DMS153 (cell line): ENCODE measurements at places on chromosomes 6 and 20.

- no peak for DNase-seq
Observed at GRCh38 chr6:122476131-122476530, 4.5 kb upstream of the SERINC1 start.

- no peak for DNase-seq
Observed at GRCh38 chr6:150176152-150176551, 33.3 kb downstream of the PPP1R14C start.

GRCh38 chr20:32439132-32439829, 81.2 kb downstream of the ASXL1 start:
- DNase-seq = no peak

DNA sequence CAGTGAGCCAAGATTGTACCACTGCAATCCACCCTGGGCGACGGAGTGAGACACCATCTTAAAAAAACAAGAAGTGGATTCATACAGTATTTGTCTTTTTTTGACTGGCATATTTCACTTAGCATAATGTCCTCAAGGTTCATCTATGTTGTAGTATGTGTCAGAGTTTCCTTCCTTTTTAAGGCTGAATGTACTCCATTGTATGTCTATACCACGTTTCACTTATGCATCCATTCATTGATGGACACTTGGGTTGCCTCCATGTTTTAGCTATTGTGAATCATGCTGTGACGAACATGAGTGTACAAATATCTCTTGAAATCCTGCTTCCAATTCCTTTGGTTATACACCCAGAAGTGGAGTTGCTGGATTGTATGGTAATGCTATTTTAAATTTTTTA, 28.9 kb upstream of the FAM83D start:
- DNase-seq = no peak

DNA sequence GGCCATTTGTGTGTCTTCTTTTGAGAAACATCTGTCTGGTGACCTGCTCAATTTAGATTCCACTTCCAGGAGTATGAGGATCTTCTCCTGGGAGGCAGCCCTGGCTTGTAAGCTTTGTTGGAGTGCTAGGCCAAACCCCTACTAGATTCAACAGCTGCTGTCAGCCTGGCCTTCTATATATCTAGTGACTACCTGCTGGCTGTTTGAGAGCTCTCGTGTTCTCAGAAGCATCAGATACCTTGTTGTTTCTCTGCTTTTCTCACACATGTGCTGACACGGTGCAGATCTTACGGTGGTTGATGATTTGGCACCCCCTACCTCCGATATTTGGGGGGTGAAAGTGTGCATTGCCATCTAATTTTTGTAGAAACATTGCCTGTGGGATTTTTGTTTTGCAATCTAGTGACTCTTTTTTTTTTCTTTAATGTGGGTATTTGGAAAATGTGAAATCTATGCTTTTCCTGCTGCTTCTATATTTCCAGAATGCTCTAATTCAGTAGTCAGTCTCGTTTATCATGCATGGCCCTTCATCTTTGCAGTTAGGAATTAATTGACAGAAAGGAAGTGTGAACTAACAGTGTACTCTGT, 4.7 kb downstream of the CCN2 start:
- no peak for DNase-seq

GRCh38 chr6:125888989-125889656, 67.4 kb upstream of the HINT3 start:
- no peak for DNase-seq

DNA sequence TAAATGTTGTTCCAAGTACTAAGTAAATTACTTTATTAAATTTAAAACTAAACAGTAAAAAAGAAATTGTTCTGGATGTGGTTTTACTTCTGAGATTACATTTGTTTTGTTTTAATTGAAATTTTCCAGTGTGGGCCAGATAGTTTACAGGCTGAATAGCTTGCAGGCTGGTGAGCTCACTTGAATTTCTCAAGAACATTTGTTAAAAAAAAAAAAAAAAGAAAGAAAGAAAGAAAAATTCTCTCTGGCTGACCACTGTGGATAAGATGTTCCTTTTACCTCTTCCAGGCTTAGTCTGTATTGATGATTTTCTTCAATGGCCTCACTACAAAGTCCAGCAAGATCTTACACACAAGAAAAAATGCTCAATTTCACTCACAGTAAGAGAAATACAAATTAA, 85.4 kb downstream of the PLCG1 start:
- no peak for DNase-seq

GRCh38 chr20:41475503-41475902, 108.9 kb upstream of the EMILIN3 start:
- no peak for DNase-seq

DNA sequence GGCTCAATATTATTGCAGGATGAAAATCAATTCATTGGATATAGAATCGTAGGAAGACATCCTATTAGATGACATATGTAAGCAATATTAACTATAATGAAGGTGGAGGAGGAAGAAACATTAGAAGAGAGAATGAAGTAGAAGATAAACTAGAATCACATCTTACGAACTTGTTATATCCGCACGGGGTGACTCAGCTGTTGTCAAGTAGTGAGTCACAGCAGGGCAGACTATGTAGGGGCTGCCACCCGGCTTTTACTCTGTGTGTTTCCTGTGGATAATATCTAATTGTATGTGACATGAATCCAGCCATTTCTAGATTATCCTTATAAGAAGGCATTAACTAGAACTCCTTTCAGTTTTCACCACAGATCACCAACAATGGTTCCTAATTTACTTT, 520.2 kb downstream of the DOK5 start:
- DNase-seq = no peak

GRCh38 chr6:9532621-9533557, 882.0 kb downstream of the TFAP2A start:
- DNase-seq = no peak

- DNase-seq = no peak
Observed at GRCh38 chr6:37614059-37614458, 83.6 kb downstream of the MDGA1 start.

GRCh38 chr6:159679091-159680077, 13.7 kb downstream of the SOD2 start:
- DNase-seq = no peak

DNA sequence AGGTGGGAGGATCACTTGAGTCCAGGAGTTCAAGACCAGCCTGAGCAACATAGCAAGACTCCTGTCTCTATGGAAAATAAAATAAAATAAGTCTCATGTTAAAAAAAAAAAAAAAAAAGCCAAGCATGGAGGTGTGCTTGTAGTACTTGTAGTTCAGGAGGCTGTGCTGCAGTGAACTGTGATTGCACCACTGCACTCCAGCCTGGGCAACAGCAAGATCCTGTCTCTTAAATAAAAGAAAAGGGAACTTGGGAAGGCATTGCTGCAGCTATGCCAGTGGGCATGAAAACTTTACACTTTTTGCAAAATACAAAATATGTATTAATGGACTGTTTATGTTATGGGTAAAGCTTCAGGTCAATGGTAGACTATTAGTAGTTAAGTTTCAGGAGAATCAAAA, 37.5 kb upstream of the REV3L start:
- DNase-seq = no peak

DNA sequence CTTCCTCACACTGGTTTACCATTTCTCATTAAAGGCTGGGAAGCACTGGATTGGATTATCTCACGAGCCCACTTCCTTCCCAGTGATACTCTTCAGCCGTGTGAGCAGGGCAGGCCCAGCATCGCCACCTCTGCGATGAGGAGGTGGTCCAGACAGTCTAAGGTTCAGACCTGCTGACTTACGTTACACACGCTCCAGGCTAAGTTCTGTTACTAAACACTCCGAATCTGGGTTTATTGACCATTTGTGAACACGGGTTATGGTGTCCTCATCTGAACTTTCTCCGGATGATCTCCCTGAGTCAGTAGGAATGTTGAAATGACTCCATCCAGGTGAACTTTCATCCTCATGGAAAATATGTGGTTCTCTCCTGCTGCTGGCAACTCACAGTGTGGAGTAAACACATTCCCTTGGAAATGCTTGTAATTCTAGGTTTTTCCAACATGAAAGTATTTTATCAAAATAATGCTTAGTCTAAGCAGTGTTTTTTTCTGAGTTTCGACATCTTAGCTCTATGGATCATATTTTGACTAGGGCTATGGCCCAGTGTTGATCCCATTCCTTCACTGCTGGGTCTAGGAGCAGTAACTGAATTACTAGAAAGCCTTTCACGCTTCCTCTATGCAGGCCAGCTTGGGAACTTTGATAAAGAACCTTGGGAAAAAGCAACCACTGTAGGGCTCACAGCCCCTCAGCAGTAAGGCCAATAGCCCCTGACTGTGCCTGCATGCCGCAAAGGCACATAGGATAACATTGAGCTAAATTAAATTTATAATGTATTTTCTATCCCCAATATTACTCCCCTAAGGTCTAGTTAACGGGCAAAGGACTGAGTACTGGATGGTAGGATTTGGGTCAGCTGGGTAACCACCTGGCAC, 37.7 kb upstream of the PXDC1 start:
- no peak for DNase-seq
